ENCODE measurements at places on chromosomes 6 and 20.
A peak's percentile ranks its signal among the peaks of the same experiment; 100 is the strongest.

DNA sequence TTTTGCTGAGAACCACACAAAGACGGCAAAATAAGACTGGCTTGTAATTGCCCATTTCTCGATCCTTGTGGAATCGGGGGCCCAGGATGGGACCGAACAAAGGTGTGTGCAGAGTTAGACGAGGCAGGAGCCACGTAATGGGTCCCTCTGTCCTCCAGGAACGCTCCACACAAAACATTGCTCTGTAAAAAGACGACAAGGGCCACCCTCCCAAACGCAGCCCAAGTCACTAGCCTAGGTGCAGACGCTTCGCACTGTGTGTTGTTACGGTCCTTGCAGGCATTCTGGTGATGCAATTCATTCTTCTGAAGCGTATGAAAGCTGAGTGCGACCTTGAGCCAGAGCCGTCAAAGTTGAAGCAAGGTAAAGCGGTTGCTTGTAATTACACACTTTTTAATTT, 363.4 kb downstream of the TAF4 start:
- DNase-seq: no peak

DNA sequence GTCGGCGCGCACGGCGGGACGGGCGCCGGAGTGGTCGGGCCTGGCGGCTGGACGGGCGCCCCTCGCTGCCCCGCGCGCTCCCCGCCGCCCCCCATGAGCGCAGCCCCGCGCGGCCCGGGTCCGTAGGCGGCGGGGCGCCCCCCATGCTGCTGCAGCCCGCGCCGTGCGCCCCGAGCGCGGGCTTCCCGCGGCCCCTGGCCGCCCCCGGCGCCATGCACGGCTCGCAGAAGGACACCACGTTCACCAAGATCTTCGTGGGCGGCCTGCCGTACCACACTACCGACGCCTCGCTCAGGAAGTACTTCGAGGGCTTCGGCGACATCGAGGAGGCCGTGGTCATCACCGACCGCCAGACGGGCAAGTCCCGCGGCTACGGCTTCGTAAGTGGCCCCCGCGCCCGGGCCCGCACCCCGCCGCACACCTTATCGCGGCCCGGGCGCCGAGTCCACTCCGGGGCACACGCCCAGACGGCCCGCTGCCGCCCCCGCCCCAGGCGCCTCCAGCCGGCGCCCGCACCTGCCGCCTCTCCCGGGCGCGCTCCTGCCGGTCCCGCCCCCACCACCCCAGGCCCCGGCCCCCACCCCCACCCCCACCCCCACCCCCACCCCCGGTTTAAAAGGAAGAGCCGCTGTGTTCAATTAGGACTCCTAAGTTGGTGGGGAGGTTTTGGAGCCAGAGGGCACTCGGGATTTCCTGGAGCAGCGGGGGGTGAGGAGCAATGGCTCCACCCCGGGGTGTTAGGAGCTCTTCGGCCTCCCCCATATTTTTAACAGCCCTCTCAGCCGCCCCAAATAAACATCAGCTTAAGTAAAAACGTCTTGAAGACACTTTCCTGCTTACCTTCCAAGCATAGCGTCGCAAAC, 474 bp downstream of the RBM38 start:
- DNase-seq: peak; percentile 30

DNA sequence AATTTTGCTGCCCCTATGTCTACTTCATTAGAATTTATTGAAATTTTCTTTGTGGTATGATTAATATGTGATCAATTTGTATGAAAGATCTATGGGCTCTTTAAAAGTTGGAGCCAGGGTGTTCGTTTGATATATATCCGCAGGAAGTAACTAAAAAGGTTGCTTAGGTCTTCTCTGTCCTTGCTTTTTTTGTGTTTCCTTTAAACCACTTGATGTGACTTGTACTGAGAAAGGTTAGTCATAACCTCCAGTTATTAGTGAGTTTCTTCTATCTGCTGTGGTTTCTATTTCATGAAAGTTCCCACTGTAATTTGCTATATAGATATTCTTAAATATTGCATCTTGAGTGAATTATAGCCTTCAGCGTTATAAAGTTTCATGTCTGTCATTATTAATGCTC, 585.3 kb upstream of the ARID1B start:
- peak; percentile 15 for DNase-seq

DNA sequence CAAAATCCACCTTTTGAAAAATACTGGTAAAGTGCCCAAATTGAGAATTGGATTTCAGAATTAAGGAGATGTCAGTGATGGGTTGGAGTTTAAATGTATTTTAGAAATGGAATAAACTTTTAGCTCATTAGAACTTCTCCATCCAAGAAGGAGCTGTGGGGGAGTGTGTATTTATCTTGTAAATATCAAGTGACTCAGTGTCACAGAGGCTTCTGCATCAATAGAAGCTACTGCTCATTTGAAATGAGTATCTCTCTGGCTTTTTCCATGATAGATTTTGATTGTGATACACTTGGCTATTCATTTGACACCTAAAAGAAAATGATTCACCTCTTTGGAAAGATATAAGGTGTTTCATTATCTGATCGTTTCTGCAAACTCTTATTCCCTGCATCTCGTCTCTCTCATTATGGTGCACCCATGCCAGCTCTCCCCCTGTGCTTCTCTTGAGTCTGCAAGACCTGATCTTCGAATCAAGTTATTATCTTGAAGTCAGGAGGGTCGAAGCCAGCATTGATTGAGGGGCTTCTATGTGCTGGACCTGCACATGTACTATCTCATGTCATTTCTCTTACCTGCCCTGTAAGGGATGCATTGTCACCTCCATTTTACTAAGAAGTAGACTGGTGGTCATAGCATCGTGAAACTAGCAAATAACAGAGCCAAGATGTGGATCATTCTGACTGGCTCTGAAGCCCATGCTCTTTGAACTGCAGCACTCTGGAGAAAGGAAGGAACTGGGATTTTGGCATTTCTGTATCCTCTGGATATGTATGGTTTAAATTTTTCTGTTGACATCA, 30.1 kb downstream of the VAPB start:
- no peak for DNase-seq

GRCh38 chr20:58447511-58448391, 58.7 kb downstream of the VAPB start:
- peak; percentile 56 for DNase-seq

GRCh38 chr6:120468486-120468885, 865.8 kb downstream of the TBC1D32 start:
- no peak for DNase-seq

DNA sequence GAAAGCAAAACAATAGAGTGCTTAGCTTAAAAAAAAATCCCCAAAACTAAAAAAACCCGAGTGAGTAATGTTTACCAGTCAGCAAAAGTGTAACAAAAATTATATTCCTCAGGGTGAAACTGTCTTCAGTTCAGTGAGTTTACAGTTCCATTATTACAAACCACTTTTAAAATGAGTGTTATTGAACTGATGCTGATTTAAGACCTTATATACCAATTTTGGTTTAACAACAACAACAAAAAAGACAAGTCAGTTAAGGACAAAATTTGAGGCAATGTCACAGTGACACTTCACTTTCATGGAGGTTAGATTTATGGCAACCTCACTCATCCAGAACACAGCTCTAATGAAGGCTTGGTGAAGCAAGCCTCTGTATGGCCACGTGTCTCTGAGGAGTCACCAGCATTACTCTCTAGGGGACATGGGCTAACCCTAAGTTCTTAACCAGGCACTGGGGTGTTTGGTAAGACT, 630.8 kb downstream of the PHF3 start:
- no peak for DNase-seq

DNA sequence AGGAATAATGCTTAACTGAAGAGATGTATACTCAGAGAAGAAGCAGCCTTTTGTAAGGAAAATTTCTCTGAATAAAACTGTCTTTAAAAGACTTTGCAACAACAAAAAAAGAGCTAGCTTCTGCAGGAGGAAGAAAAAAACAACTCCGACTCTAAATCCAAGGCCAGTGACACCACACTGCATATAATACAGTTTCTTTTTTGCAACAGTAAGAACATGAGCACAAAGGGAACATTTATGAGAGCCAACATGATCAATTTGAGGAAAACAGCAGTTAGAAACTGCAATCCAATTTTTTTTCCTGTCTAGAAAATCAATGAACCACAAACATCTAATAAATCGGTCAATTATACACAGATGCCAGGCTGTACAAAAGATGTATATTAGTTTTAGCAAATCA, 42.9 kb upstream of the UST start:
- DNase-seq: no peak

GRCh38 chr20:46552460-46553420, 2.3 kb upstream of the OCSTAMP start:
- DNase-seq: peak; percentile 21

DNA sequence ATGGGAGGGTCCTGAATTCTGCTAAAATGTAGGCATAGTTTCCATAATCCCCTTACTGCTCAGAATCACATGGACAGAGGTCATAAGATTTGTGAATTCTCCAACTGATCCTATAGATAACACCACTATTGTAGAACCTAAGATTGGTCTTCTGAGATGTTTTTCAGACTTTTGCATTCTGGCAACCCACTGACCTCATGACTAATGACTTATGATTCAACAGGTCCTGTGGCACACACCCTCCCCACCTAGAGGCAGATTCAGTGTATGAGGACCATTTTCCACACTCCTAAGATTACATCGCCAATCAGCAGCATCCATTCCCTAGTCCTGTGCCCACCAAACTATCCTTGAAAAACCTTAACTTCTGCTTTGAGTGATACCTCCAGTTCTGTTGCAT, 207.2 kb downstream of the BTBD9 start:
- DNase-seq: no peak

DNA sequence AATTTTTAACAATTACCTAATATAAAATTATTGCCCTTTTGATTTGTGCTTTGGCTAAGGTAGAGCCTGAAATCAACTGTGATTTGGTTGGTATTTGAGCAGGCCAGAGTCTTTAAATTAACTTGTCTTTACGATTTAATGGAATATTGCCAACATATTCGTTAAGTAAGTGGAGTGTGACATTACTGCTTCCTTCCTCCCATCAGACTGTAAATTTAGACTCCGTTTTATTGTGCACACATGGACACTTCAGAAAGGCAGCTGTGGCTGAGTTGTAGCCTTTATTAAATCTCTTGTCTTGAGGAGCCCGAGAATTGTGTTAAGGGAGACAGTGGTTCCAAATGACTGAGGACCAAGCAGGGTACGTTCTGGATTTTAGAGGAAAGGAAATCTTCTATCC, 57.4 kb downstream of the CAP2 start:
- DNase-seq: no peak

- DNase-seq: no peak
Observed at GRCh38 chr20:62064770-62065673, 659 bp downstream of the TAF4 start.

DNA sequence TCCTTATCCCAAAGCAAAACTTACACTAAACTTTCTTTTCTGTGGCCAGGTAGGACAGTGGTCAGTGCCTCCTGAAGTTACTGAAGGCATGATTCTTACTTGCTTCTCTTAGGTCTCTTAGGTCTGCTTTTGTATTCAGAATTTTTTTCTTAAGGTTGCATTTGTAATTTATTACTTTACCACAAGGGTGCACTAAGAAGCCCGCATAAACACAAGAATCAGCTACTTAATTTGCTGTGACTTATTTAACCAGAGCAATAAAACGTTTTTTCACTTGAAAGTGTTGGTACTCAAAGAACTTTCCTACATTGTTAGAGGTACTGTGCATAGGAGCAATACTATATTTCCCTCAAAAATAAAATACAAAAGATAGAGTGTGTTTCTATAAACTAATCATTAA, 75.4 kb upstream of the LAMA2 start:
- no peak for DNase-seq

DNA sequence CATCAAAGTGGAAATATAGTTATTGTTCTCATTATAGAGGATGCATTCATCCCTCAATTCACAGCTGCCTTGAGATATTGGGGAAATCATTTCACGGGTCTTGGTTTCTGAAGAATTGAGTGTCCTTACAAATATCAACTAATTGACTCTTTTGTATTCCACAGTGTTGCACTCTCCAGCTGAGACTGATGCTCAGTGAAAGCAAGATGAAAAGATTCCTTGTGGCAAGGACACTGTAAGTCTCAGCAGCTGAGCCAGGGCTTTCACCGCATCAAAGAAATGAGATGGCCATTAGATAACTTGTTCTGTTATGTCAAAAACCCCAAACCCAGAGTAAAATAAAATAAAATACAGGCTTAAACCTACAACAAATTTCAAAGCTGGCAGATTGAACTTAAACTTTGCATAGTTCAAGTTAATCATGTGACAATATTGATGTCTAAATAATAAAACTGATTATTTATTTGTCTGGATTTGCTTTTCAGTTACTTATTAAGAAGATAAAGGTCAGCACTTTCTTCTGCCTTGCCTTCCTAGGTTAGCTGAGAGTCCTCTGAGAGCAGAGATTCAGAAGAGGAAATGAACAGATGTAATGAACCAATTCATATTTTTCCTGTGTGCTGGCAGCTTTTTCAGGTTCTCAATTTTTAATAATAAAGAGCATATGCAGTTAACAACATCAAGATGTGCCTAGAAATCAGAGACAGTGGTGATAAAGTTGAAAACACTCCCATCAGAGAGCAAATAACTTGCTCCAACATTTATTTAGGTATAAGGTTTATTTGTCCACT, 82.4 kb upstream of the SMLR1 start:
- no peak for DNase-seq

DNA sequence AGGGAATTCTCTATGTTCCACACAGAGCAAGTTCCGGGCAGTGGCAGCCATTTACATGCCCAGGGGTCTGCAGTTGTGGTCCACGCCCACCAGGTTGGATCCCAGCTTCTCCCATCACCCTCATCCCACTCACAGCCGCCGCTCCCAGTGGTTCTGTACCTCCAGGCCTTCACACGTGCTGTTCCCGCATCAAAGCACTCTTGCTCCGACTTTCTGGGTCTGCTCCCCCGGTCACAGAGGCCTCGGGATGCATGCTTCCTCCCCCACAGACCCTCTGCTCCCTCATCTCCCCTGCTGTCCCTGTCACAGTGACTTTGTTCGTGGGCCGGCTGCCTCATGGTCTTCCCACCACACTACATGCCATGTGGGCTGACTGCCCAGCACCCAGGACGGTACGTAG, 332.5 kb downstream of the TAF4 start:
- no peak for DNase-seq

DNA sequence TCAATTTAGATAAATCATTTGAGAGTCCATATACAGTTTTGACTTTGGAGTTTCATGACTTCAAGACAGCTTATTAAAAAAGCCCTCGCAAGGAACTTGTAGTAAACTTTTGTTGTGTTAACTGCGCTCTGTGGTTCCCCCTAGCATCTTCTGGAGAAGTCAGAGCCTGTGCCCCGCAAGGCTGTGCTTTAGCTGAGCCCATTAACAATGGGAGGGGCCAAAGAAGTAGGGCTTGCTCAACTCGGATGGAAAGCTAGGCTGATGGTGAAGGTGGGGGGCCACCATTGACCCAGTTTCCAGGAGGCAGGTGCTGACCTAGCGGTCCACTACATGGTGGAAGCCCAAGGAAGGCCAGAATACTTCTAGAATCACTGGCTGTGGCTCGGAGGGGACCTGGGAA, 29.3 kb upstream of the OVOL2 start:
- DNase-seq: no peak

DNA sequence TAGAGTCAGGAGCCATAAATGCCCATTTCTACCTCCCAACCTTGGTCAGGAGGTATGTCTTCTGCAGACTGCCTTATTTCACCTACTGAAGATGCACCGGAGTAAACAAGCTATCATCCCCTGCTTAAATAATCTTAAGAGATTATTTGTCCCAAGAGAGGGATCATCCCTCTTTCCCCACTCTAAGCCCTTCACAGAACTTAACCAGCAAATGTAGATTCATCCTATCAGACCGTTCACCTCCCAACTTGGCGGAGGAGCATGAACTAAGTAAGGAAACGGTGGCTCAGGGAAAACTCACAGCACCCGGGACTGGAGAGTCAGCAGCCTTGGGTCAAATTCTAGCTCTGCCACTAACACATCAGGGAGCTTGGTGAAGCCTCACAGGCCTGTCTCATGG, 115.3 kb downstream of the TRERF1 start:
- DNase-seq: no peak

Measured in CD4-positive, alpha-beta T cell treated with Interleukin-1 beta for 1 hour (primary cell).